Activated T-helper 17 cell treated with anti-CD3 and anti-CD28 coated beads, Interleukin-2, amount 50 U/mL, for 72 hours (primary cell): ENCODE measurements at places on chromosomes 12 and 14. TPM values are rescaled to one million over a fixed set of nuclear protein-coding genes. Genes with fewer than 3 reads are reported as not detected.

The RNASE4 gene
- 1.0 TPM for total RNA-seq

The SYCP3 gene
- total RNA-seq = 0.42 TPM

GRCh38 chr12:96919510-96920210 lies 12.6 kb downstream of the NEDD1 start:
- ATAC-seq = no peak

- ATAC-seq = no peak
Measured at GRCh38 chr12:51706206-51706605, 115.2 kb downstream of the SCN8A start.
